AG09319 (cell line): ENCODE measurements at places on chromosomes 12 and 14.
A peak's percentile ranks its signal among the peaks of the same experiment; 100 is the strongest.

- no peak for DNase-seq
Measured at GRCh38 chr14:43877351-43877960, 629.6 kb downstream of the FSCB start.

DNA sequence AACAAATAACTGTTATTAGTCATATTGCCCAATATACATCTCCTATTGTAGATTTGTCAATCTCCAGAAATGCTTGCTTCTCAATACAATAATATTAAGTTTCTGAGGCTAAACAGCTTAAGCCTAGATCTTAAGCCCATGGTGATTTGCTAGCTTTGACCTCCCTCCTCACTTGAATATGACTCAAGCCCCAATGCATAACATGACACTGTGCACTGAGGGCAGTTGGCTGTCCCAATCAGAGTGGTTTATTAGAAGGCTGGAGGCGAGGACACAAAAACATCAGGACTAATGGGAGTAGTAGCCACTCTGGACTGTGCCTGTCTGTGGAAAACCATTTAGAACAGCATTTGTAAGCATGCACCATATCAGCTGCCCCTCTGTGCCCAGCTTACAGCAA, 81.1 kb upstream of the GTF2A1 start:
- no peak for DNase-seq

GRCh38 chr12:29534935-29535334, 37.4 kb upstream of the OVCH1 start:
- no peak for DNase-seq

DNA sequence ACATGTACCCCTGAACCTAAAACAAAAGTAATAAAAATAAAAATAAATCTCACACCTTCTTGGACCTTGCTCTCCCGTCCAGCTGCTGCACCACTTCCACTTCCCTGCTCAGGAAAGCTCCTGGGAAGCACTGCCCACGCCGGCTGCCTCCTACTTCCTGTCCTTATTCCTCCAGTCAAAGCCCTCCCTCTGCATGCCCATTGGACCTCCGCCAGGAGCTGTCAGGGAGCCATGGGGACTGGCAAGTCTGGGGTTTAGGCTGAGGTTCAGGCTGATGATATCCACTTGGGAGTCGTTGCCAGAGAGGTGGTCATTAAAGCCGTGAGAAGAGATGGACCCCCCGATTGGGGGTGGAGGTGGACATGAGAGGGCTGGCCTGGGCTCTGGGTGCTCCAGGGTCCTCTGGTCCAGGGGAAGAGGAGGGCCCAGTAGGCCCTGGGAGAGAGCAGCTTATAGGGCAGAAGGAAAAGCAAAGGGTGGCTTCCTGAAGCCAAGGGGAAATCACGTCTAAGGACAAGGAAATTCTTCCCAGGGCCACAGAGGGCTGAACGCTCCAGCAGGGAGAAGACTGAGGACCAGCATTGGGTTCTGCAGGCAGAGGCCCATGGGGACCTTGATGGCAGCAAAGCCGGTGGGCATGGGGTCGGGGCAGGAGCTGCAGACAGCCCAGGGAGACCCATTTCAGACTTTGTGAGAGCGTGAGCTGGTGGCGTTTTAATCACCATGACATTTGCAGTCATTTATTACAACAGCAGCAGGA, 78.7 kb downstream of the FZD10 start:
- no peak for DNase-seq

GRCh38 chr12:24879644-24880043, 69.3 kb downstream of the BCAT1 start:
- DNase-seq: no peak

GRCh38 chr12:101115326-101115725, 94.7 kb downstream of the SLC5A8 start:
- no peak for DNase-seq

GRCh38 chr14:105525861-105526775, at the start of gene TMEM121:
TMEM121 (plus strand) TSS chr14:105526583; CDS start chr14:105528835, 2,252 bp downstream.
- no peak for DNase-seq

GRCh38 chr12:122849352-122850047, 14.2 kb downstream of the HIP1R start:
- DNase-seq: no peak

DNA sequence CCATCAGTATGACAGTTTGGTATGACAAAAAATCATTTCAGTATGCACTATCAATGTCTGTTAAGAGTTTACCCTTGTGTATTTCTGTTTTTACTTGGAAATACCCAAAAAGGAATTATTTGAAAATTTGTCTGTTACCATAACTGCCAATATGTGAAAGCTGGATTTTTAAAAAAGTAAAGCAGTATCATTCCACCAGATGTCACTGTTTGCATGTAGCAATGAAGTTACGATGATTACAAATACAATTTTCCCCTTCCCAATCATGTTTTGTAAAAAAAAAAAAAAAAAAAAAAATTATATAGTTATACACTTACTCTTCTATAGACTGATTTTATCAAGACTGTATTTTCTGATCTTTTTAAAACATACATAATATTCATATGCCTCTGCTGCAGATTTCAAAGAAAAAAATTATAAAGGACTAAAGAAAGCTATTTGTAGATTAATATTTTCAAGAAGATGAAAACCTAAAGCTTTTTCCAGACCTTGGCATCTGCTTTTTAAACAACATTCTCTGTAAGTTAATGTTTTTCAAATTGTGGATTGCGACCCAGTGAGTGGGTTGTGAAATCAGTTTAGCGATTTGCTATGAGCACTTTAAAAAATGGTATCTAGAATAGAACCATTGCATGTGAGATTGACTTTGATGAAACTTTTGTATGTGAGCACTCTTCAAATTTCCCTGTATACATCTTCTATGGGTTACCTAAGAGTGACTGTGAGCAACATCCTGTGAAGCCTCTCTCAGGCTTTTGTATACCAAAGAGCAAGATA, 114.2 kb downstream of the TTC6 start:
- no peak for DNase-seq

DNA sequence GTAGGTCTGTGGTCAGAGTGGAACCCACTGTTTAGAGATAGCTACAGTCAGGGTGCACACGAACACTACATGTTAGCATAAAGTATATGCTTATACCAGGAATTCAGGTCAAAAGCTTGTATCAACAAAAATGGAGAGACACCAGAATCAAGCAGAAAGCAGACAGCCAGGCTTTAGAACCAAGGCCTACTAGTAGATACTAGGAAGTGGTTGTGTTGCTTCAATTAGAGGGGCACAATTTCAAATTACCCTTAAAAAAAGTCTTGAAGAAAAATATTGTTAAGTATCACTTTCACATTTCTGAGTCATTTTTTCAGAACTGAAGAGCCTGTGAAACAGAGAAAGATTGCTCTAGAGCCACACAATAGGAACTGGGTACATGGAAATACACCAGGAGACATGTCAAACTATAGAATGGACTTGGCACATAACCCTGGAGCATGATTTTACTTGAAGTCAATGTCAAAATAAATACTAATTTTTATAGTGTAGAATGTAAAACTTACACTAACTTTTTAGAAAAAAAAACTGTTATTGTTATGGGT, 41.6 kb downstream of the LRRC9 start:
- DNase-seq: no peak

- DNase-seq: no peak
Measured at GRCh38 chr12:131012279-131013069, 58.8 kb downstream of the ADGRD1 start.

DNA sequence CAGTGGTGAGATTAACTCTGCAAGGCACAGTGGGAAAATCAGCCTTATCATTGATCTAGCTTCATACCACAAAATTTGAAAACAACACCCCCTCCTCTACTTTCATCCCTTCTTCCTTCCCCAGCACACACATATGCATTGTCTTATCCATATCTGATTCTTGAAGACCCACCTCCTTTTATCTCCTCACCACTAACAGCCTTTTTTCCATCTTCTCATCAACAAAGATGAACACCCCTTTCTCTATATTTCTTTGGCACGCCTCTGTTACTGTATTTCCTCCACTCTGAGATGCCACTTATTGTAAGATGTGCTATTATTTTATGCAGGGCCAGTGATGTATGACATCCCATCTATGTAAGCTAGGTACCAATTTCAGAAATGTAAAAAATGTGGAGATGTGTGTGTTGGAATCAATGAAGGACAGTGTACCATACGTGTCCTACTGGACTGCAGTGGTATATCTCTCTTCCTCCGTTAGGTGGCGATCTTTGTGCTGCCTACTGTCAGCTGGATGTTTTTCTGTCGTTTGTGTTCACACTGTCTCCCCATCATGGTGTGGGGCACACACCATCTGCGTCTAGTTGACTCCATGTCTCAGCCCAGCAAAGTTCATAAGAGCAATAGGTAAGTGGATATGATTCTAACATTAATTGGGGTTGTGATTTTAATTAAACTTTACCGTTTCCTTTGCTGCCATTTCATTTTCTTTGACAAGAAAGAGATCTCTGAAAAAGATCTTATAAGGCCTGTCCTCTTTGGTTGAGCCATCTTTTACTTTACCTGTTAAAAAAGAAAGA, 24.0 kb downstream of the CCDC38 start:
- peak; percentile 22 for DNase-seq

DNA sequence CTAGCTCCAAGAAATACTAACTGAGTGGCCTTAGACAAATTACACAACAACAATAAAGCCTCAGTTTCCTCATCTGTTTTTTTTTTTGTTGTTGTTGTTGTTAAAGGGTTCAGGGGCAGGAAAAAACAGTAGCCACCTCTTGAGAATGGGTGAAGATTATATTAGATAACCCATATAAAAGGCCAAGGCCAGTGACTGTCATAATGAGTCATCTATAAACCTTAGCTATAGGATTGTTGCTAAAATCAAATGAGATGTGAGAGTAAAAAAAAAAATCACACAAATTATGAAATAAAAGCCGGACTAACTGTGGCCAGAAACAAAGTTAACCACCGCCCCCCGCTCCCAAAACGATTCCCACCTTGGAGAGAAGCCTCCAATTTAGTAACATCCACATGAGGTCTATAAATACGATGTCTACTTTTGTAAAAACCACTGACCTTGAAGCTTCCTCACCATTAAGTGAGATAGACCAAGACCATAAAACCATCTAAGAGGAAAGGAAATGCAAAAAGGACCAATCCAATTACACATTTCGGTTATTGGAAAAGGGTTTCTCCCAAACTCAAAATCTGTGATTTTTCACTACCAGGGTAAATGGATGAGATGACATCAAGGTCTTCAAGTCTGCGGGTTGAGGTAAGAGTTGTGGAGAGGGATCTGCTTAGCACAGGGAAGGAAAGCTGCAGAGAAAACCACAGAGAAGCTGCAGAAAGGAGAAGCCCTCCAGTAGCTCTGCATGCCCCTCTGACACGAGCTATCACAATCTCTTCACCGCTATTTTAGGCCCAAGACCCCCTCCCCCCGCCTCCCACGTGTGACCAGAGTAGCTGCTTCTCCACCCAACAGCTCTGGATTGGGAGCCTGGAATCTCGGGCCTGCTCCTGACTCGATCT, 1.0 kb downstream of the NAA25 start:
- no peak for DNase-seq

DNA sequence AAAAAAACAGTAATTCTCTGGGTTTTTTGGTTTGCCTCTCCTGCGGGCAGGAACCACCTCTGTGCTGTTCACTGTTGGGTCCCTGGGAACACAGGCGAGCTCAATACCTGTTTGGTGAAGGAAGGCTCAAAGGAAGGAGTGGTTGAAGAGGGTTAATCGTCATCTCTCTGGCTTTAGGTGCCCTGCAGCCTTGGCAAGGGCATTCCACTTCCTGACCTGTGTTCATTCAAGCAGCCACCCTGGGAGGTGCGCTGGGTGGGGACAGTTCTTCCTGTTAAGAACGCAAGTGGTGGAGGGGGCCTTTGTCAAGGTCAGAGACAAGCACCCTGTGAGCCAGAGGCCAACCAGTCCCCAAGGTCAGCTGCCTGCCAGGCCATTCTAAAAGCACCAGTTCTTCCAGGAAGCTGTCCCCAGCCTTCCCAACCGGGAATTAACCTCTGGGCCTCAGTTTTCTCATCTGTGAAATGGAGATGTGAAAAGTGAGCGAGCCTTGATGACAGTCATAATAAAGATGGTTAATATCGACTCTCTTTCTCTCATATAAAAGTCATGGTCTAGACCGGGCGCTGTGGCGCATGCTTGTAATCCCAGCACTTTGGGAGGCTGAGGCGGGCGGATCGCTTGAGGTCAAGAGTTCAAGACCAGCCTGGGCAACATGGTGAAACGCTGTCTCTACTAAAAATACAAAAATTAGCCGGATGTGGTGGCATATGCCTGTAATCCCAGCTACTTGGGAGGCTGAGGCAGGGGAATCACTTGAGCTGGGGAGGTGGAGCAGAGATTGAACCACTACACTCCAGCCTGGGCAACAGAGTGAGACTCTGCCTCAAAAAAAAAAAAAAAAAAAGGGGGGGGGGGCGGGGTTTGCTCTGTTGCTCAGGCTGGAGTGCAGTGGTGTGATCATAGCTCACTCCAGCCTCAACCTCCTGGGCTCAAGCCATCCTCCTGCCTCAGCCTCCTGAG, 6.1 kb downstream of the RHOF start:
- no peak for DNase-seq

- DNase-seq: no peak
Measured at GRCh38 chr14:59197695-59198262, 9.3 kb downstream of the DAAM1 start.

DNA sequence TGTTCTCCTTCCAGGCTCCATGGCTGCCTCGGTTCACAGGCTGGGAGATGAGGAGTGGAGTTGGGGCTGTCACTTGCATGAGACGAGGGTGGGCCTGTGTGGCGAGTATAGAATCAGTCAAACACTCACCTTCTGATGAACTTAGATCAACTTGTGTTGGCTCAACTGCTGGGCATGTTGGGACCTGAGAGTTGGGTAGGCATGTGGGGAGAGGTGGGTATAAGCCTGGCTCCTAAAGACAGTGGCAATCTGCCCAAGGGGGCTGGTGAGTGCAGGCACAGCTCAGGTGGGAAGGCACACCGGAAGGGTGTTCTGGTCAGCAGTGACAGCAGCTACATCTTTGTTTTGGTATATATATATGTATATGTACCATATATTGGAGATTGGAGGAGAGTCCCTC, 30.1 kb upstream of the TDRD9 start:
- DNase-seq: no peak

GRCh38 chr12:130633771-130634170, 82.3 kb downstream of the RIMBP2 start:
- no peak for DNase-seq

DNA sequence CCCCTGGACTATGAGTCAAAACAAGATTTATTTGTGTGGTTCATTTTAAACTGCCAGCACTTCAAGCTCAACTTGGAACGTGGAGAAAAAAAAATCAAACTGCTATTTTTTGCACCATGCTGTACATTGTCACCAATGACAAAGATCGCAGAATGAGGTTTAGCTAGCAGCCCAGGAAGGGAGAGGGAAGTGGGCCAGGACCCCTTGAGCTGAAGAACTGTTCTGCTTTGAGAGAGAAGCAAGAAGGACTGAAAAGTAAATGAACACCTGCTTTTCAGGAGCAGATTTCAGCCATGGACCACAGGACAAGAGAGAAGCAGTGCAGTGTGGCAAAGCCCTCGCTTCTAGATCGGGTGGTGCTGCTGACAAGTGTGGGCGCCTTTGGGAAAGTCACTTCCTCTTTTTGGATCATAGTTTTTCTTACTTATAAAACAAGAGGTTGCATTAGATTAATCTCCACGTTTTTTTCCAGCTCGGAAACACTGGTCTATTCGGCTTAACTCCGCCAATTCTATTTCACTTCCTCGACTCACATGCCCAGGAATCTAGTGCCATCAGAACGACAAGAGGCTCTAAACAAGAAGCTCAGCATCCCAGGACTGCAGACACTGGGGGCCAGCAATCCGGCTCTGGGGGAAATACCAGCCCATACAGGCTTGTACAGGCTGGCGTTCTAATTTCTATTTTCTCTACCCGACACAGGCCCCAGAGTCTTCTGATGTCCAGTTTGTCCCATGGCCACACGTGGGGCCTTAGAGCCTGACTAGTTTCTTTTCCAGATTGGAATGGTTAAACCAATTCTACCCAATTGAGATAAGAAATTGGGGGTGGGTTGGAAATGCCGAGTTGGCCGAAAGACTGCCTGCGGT, 129.9 kb downstream of the CRACR2A start:
- DNase-seq: no peak
